Activated CD4-positive, alpha-beta T cell treated with anti-CD3 and anti-CD28 coated beads, Interleukin-2, amount 10 ng/mL, durations not matched to agents 7 days and 5 days (primary cell): ENCODE measurements at places on chromosomes 13 and 19. TPM values are rescaled to one million over a fixed set of nuclear protein-coding genes. Genes with fewer than 3 reads are reported as not detected.

DNA sequence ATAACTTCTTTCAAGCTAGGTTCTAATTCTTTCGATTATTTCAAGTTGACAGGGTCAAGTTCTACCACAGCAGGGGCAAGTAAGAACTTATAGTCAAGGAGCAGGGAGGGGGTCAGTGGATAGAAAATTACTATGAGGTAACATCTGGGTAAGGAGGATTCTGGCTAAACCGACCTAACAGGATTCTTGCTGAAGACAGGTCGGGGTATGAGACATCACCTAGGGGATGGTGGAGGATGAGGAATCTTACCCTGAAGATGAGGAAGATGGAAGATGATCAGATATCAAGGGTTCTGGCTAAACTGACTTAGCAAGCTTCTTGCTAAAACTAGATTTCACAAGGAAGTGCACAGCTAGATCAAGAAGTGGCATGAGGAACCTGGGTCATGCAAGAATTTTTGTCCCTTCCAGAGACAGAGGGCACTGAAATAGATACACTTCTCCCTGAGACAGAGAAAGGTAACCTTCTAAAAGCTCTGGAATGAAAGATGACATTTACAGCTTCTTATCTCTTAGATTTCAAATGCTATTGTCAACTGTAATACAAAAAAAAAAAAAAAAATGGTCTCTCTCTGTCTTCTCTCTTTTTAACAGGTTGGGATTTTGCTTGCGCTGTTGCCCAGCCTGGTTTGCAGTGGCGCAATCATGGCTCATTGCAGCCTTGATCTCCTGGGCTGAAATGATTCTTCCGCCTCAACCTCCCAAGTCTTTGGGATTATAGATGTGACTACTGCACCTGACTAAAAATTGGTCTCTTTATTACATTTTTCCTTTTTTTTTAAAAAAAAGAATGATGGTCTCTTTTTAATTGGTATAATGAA, 9.6 kb upstream of the METTL21C start:
- DNase-seq, result no peak

DNA sequence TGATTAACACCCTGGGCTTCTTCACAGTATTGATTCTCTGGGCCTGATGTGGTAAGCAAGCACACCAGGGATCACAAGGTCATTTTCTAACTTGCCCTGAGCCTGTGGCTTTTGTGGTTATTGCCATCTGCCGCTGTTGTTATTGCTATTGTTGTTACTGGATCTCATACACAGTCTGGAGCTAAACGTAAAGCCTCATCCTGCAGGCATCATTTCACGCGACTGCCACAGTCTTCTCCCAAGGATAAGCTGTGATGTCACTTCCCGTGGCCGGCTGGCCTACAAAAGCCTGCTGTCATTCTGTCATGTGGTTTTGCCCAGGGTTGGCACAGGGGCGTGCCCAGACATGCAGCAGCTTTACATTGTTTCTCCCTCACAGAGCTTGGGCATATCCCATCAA, 154.0 kb upstream of the GPR12 start:
- peak; percentile 17 for DNase-seq

- DNase-seq, result no peak
Observed at GRCh38 chr19:5926641-5927440, 12.8 kb downstream of the CAPS start.

GRCh38 chr13:103133556-103133955, 67.3 kb upstream of the SLC10A2 start:
- no peak for DNase-seq

GRCh38 chr19:1068009-1069001, 1.3 kb downstream of the ARHGAP45 start:
- DNase-seq, result peak; percentile 86

GRCh38 chr19:23554548-23554947, 132.5 kb downstream of the ZNF675 start:
- no peak for DNase-seq

DNA sequence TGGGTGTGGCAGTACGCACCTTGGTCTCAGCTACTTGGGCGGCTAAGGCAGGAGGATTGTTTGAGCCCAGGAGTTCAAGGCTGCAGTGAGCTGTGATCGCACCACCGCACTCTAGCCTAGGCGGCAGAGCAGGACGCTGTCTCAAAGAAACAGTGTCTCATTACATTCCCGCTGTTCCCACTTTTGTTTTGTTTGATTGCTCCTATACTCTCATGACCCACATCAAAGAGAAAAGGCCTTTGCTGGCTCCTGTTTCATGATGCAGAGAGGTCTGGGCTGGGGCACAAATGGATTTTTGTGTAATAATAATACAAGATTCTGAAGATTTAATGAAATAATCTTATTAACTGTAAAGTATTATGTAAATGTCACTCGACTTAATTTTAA, 85.7 kb downstream of the LACC1 start:
- DNase-seq, result no peak

DNA sequence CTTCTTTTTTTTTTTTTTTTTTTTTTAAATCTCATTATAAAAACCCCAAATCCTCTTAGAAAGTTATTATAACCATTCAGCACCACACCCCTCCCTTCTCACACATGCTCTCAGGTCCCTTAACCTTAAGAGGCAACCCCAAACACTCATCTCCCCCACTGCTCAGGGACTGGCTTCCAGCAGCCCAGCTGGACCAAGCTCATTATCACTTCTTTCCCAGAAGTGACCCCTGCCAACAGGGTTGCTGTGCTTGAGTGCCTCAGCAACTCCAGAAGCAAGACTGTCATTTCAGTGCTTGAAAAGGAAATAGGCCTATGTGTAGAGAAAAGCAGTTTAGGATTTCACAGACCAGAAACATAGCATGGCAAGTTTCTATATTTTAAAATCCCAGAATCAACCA, 84.3 kb downstream of the SLAIN1 start:
- no peak for DNase-seq

- no peak for DNase-seq
Observed at GRCh38 chr13:76499891-76500290, 386.3 kb downstream of the KCTD12 start.

Gene STXBP2
- 158 TPM for total RNA-seq

Gene SPRY2
- total RNA-seq, result not detected
